ENCODE measurements at places on chromosomes 2 and 18.

- no peak for DNase-seq
Measured at GRCh38 chr2:156563994-156564753, 128.0 kb downstream of the GPD2 start.

DNA sequence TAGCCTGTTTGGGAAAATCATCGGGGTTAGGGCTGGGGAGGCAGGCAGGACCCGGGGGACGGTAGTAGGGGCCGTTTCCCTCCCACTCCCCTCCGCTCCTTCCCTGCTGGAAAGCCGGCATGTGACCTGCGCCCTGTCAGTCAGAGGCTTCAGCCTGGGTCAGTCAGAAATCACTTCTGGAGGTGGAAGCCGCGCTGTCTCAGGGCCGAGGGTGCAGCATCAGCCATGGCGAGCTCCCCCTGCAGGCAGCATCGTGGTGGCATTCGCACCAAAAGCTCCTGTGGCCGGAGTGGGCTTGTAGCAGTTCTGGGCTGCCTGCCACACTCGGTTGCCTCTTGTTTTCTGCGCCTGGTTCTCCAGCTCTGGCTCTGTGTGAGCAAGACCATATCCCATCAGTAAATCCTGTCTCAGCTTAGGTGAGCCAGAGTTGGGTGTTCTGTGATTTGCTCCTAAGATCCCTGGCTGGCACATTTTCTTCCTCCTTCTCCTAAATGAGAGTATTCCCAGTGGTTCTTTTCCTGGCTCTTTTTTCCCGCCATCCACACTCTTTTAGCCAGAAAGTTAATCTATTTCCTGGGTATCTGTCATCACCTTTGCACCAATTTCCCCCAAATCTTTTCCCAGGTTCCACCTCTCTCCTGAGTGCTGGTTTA is 123.9 kb upstream of the CD302 start:
- DNase-seq, result peak; percentile 52

DNA sequence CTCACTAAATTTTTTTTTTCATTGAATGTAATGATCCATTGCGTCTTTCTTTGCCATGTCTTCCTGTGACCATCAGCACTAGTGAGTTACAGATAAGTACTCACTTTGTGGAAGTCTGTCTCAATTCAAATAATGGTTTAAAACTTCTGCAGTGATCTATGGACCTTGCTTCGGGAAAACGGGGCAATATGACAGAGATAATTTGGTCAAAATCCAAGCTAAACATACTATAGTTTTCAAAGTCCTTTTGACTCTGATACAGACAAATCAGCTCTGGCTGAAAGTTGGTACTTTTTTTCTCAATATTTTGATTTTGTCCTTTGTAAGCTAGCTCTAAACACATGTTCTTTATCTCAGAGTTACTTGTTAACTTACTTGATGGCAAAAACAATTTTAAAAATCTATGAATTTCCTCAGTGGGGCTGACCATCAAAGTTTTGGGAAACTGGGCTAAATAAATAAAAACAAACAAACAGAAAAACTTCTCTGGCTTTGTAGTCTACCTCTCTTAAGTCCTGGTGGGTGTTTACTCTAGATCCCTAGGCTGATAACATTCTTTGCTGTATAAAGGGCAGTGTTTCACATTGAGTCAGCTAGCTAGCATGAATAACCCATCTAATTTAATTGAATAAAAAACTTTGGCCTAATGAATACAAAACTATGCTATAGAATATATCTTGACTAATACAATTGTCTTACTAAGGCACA is 327.6 kb downstream of the RDH14 start:
- DNase-seq, result no peak

DNA sequence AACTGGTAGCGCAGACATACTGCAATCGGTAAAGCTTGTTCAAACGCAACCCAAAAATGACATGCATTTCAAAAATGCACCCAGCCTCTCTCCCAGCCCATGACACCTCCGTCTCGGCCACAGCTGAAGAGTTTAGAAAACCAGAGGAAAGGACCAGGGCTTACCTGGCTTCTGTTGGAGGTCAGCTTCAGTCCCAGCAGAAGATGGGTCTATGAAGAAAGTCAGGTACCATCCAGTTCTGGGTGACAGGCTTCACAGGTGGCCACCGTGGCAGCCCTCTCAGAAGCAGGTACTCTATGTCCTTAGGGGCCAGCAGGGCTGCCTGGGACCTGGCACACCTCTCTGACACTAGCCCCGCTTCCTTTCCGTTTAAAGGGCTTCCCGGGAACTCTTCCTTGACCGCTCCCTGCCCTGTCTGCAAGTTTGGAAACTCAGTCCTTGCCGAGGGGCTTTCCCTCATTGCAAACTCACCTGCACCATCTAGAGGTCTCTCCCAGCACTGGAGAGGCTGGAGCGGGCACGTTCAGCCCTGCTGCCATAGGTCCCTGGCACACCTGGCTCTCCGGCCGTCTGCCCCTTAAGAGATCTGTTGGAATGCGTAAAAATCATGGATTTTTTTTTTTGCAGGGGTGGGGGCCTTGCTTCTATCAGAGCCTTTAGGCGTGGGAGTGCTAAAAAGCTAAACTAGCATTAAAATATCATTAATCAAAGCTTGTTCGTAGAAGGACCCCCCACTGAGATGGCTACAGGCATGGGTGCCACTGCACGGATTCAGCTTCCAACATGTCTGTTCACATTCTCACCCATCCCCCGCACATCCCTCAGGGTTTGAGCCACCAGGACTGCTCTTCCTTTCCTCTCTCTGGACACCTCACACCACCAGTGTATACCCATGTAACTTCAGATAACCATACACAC is at the start of gene EDAR:
EDAR (minus strand) TSS at position 425 of the 918 bp plus-strand sequence. CDS start 58,206 bp downstream, outside the sequence.
- peak; percentile 23 for DNase-seq

DNA sequence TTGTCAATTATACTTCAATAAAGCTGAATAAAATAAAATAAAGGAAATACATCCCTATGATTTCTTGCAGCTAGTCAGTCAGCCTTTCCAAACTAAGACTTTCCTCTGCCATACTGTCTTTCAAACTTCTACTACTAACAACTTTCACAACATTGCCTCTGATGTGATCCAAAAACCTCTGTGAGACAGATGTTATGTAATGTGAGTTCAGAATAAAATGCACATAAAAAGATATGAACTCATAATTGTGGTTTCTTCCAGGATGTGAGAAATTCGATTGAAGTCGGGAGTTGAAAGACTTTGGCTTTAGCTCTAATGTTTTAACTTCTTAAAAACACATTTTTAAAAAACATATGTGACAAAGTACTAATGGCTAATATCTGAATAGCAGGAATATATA is 98.7 kb downstream of the PIGN start:
- no peak for DNase-seq

GRCh38 chr2:27613985-27614384 is 14.8 kb downstream of the CCDC121 start:
- DNase-seq, result no peak

- DNase-seq, result no peak
Measured at GRCh38 chr18:789397-789796, 22.6 kb downstream of the YES1 start.

DNA sequence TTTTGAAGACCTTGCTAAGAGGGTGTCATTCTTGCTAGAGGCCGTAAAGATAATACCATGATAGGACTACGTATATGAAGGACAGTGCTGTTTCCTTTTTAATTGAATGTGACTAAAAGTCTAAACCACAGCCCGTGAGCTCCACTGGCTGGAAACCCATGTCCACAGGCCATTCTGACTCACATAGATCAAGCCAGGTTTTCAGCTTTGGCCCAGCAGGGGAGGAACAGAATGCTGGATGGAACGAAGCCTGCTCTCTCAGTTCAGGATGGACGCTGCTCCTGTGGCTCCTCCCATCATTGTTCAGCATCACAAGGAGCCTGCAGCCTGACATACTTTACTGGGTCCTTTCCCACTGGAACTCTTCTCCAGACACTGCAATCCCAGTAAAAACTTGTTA is 47.6 kb downstream of the ALPK2 start:
- DNase-seq, result no peak

GRCh38 chr2:100852999-100853908 is 33.3 kb downstream of the NPAS2 start:
- DNase-seq, result no peak

DNA sequence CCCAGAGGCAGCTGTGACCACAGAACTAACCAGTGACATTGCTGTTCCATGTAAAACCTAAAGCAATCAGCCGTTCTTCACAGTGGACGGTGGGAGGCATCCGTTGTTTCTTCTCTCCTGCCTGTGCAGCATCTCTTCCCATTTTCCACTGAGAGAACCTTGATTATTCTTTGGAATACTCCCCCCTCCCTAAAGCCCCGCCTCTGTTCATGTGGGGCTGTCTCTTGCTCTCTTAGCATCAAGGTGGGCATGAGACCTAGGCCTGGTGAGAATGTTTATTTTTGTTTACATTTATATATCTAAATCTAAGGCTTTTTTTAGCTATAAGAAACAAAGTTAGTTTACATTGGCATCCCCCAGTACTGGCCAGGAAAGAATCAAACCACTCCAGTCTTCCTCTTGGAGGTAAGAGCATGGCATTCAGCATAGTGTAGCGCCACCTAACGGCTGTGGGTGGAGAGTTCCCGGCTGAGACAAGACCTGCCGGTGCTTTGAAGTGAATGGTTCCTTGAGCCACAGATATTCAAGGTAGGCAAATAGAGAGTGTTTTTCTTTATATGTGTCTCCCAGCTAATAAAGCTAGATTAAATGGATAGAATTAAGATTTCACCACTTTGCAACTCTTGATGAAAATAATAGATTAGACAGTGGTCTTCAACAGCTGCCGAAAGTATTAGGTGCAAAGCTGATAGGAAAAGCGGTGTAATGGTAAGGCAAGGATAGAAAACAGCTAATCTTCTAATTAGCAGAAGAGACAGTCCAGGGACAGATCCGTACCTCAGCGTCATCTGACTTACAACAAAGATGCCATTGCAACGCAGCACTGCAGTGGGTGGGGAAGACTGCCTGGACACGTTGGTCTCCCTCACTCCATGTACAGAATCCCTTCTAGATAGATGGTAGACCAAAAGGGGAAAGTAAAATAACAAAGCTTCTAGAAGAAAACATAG is 219.6 kb upstream of the RAB12 start:
- no peak for DNase-seq

GRCh38 chr2:49178656-49179055 is 24.3 kb upstream of the FSHR start:
- no peak for DNase-seq

DNA sequence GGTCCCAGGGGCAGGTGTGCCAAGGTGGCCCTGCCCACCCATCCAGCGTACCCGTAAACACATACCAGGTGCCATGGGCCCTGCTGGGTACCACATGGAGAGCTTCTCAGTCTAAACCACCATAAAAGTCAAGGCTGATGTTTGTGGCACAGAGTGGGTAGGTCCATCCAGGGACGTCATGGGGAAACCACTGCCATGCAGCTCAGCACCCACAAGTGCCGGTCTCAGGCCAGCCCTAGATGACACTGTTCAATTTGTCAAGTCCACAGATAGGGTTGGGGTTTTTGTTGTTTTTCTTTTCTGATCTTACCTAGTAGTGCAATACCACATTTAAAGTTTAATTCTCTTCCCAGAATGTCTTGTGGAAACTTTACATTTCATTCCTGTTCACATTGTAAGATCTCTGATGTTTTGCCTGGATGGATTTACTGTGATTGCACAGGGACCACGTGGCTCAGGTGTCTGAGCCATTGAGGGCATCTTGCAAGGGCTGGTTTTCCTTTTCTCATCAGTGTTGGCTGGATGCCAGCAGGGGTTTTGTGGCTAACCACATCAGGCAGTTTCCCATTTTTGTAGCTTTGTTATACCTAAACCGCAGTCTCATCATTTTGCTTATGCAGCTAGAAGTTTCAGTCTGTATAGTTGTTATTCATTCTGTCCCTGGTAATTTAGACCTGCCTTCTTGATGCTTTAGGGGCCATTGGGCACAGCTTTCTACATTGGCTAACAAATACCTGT is 64.7 kb downstream of the STK25 start:
- DNase-seq, result peak; percentile 80

GRCh38 chr18:59661891-59662701 is 35.1 kb downstream of the CCBE1 start:
- DNase-seq, result no peak

DNA sequence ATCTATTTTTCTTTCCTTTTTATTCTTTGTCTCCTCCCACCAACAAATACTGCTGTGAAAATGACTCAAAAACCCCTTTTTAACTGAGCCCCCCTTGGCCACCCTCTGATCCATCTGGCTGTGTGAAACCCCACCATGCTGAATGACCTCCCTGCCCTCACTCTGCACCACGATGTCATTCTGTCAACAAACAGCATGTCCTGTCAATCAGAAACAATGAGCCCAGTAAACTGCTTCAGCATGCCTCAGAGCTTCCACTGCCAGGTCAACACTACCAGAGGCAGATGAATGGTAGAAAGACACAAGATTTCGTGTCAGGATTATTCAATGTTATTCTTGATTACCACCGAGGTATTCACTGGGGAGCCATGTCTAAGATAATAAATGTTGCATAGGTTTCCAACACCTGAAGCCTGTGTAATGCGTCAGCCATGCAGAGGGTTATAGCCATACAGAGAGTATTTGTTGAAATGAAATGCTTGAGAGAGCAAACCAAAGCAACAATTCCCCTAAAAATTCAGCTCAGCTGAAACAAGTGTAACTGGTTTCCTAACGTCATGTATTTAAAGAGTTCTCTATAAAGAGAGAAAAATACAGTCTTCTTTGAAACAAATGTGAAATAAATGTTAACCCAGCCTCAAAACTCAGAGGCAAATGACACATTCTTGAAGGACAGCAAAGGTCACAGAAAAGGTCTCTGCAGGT is 76.7 kb downstream of the LRP2 start:
- DNase-seq, result no peak

DNA sequence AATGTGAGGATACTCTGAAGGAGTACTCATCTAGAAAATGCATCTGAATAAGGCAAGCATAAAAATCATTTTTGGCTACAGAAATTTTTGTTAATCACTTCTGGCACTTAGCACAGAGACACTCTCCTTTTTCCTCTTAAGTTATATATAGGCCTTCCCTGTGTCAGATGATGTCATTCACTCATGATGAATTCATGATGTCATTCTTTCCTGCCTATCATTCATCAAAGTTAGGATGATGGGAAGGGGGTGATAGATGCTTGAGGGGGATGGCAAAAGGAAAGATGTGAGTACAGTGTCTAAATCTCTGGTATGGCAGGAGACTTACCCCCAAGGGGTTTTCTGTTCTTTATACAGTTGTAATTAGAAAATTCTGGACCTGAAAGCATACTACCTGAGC is 42.0 kb downstream of the MAP3K20 start:
- DNase-seq, result no peak

DNA sequence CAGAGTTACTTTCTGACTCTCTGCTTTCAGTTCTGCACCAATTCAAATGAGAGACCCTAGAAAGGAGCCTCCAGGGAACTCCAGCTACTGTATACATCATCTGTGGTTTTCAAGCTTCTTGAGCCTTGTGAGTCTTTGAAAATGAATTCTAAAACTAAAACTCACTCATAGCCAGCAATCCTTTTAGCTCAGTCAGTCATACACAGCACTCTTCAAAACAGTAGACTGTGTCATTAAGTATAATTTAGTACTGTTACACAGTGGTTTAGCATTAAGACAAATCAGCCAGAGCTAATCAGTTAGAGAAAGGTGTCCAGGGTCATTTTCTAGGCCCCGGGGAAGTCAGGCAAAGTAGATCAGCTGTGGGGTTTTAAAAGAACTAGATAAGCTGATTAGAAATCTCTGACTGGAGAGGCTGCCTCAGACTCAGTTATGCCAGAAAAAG is 322.1 kb upstream of the THUMPD2 start:
- DNase-seq, result no peak
